Daoy (cell line): ENCODE measurements at places on chromosomes 2 and 18.
A peak's percentile ranks its signal among the peaks of the same experiment; 100 is the strongest.

GRCh38 chr2:181140414-181140813, 160.0 kb downstream of the UBE2E3 start:
- DNase-seq = no peak

- DNase-seq = peak; percentile 15
Measured at GRCh38 chr18:55421615-55422419, 166.2 kb downstream of the TCF4 start.

DNA sequence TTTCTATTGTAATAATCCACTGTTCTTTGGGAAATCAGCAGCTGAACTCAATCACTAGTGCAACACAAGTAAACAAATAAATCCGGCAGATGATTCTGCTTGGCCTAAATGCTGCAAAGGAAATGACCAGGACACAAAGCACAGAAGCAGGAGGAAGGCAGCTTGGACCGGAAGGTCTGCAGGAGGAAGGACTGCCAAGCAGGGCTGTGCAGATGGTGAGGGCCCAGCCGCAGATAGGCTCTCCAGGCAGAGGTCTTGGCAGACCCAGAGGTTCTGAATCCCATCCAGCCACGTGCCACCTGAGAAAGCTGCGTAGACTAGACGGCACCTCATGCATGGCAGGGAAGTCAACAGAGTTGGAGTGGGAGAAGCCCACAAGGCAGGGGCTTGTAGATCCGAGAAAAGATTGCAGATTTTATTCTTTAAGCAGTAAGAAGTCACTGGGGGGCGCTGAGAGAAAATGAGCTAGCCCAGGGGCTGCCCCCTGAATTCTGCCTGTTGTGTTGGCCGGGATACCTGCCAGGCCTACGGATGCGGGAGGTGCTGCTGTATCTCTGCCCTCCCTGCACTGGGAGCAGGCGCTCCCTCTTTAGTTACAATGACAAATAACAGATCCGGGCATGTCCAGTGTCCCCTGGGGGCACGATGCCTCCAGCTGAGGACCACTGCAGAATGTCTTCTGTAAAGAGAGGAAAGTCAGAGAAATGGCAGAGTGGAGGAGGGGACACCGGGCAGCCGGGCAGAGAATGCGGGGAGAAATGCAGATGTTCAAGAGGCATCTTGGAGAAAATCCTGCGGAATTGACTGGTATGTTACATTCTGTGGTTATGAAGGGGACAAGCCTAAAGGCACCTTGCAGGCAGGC, 153.5 kb downstream of the PXDN start:
- DNase-seq = no peak

DNA sequence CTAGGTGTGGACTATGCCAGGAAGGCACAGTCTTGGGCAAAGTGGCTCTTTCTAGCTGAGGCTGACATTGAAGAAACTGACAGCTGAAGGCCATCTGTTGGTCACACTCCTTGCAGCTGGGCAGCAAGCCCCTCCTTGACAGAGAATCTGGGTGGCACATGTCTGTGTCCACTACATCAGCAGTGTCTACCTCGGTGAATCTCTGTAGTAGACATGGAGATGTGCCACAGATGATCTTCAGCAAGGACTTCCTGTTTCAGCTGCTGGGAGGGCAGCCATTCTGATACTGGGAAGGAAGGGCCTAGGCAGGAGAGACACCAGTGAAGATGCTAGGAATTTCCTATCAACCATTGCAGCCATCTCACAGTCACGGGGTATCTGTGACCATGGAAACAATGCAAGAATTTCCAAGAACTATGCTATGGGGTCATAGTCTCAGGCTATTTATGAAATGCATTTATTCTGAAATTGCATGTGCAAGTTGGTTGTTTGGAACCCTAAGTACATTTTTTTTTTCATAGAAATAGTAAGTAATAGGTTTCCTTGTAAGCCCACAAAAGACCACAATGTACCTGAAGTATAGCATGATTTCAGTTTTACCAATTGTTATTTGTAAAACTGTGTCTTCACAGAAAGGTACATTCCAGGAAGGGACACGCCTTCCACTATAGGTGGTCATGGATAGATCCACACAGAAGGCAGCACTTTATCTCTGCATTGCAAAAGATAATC, 63.8 kb upstream of the DARS1 start:
- DNase-seq = no peak

DNA sequence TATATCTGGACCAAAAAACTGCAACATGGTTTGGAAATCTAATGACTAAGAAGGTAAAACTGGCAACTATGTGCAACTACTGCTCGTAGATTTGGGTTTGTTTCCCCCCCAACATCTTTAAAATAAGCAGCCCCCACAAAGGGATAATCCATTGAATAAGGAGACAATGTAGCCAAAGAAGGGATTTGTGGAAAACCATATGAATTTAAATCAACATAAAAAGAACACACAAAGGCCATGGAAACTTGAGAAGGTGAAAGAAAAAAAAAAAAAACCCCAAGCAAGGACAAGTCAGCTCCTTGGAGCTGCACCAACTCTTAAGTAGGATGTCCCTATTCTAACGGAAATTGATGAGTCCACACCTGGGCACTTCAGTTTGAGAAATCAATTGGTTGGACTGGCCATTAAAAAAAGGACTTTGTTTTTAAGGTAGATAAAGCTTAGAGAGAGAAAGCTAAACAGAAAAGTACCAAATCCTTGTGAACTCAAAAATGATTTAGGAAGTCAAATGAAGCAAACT, 53.7 kb upstream of the ST8SIA5 start:
- DNase-seq = no peak

DNA sequence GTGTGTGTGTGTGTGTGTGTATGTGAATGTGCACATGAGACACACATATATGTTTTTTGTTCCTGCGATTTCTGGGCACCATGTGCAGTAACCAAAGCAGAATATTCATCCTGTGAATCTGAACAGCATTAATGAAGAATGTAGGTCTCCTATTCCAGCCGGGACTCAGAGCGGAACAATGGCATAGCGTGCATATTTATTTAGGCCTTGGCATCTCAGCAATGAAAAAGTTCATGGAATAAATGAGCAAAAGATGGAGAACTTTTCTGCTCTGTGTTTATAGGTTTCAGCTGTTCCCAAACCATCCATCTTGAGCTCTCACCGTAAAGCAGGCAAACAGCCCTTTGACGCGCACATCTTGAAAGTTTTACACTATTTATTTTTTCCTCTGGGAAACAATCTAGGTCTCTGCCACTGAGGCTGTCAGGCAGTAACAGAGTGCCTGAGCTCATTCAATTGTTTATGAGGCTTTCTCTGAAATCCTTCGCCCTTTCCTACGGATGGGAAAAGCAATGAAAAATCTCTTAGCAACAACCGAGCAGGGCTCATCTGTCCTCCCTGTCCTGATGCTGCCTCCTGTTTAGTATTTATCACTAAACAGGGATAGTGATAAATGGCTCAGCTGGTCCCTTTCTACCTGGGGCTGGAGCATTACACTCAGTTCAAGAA, 146.2 kb upstream of the MSH6 start:
- no peak for DNase-seq

- DNase-seq = no peak
Measured at GRCh38 chr2:236785611-236786057, 216.0 kb downstream of the ACKR3 start.

- peak; percentile 41 for DNase-seq
Measured at GRCh38 chr2:121748202-121748601, 7.2 kb upstream of the TSN start.

GRCh38 chr18:77000527-77000926, 132.1 kb downstream of the MBP start:
- DNase-seq = peak; percentile 30

DNA sequence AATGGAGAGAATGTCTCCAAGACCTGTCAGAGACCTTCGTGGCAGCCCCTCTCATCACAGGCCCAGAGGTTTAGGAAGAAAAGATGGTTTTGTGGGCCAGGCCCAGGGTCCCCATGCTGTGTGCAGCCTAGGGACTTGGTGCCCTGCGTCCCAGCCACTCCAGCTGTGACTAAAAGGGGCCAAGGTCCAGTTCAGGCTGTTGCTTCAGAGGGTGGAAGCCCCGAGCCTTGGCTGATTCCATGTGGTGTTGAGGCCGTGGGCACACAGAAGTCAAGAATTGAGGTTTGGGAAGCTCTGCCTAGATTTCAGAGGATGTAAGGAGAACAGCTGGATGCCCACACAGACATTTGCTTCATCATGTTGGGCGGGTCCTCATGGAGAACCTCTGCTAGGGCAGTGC, 45.1 kb upstream of the ACTR2 start:
- no peak for DNase-seq

DNA sequence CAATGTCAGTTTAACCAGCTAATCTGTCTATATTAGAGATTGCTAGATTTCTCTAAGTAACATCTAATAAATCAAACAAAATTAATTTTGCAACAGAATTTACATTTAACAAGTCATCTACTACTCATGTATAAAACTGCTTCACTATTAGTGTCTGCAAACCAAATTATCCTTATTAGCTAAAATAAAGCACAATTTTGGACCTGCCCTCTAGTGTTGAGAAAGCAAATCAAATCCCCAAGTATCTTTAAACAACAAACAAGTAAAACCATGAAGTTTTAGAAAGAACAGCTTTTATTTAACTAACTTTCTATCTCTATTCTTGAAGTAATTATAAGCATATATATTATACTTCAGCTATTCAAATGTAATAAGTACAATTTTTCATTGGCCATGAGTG, 113.1 kb upstream of the SP3 start:
- DNase-seq = no peak

DNA sequence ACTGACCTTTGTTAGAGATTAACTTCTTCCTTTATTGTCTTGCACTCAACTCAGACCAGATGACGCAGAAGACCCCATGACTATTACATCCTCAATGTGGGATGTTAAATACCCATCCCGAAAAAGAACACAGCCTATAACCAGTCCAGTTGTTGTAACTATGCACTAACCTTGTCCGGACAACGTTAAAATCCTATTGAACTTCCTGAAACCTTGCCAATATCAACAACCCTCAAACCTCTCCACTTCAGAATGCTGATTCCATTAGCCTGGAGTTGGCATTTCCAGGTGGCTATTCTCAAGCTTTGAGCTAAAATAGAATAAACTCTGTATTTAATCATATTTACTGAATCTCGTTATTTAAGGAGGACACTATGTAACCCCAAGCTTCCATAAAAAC, 13.6 kb downstream of the NMS start:
- no peak for DNase-seq

GRCh38 chr2:176435729-176436128, 166.5 kb downstream of the MTX2 start:
- no peak for DNase-seq

DNA sequence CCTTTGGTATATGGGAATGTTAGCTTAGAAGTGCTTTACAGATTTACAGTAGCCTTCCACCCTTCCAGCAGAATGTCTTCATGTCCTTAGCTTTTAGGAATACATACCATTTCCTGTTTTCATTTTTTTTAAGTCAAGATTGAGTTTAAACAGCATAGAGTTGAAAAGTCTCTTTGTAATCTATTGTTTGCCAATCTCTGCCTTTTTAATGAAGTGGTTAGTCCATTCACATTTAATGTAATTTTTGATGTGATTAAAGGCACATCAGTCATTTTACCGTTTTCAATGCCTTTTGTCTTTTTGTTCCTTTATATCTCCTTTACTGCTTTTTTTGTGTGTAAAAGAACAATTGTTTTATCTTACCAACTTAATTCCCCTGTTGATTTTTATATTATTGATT, 233.4 kb upstream of the SMIM21 start:
- DNase-seq = no peak

DNA sequence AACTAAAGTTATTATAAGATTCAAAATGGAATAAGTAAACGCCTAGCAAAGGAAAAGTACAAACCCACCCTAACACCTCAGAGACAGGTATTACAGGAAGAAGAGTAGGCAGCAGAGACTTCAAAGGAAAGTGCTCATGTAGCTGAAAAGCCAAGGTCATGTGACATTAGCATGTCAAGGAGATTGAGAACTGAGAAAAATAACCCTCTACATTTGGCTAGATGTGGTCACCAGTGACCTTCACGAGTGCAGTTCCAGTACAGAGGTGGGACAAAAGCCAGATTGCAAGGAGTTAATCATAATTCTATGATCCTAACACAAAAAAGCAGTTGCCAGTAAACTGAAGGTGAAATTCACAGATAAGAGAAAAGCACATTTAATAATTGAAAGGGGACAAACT, 252.7 kb downstream of the ZEB2 start:
- no peak for DNase-seq

GRCh38 chr2:85162746-85163301, 29.6 kb downstream of the TCF7L1 start:
- DNase-seq = peak; percentile 67

GRCh38 chr18:77366720-77367641, 117.3 kb downstream of the GALR1 start:
- peak; percentile 81 for DNase-seq

GRCh38 chr2:17878281-17879136, at the start of gene KCNS3:
Gene KCNS3 (plus strand): TSS chr2:17878667. CDS start chr2:17931009, 52,342 bp downstream.
- peak; percentile 65 for DNase-seq
